ENCODE measurements at places on chromosomes 2 and 18. TPM values are rescaled to one million over a fixed set of nuclear protein-coding genes. Genes with fewer than 3 reads are reported as not detected.

ADRA2B gene
- 2.8 TPM for total RNA-seq

HES6 gene
- total RNA-seq: 20.6 TPM

COLEC12 gene
- total RNA-seq: 9.7 TPM

C2orf68 gene
- total RNA-seq: 17.6 TPM

MBP gene
- 16.2 TPM for total RNA-seq

HOXD13 gene
- not detected for total RNA-seq

APLF gene
- total RNA-seq: 4.1 TPM

ERBB4 gene
- 0.18 TPM for total RNA-seq

CRACDL gene
- 1.7 TPM for total RNA-seq

CHRNG gene
- total RNA-seq: not detected

TUBA3E gene
- not detected for total RNA-seq

DNA sequence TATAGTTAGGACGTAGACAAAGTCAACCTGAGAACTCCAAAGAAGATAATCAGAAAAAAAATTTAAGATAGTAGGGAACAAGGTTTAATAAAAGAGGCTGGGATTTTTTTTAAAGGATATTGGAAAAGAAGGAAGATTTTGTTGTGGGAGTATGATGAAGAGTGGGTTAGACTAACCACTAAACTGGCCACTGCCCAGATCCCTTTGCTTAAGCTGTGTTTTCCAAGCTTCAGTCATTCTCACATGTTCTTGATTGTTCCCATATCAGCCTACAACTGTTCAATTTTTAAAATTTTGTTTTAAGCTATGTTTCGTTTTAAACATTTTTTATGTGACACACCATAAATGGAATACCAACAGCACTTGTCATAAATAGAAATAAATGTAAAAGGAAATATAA is 284.5 kb upstream of the MMADHC start:
- no peak for DNase-seq

GRCh38 chr2:109703077-109703476 is 88.9 kb downstream of the SOWAHC start:
- DNase-seq: no peak

DNA sequence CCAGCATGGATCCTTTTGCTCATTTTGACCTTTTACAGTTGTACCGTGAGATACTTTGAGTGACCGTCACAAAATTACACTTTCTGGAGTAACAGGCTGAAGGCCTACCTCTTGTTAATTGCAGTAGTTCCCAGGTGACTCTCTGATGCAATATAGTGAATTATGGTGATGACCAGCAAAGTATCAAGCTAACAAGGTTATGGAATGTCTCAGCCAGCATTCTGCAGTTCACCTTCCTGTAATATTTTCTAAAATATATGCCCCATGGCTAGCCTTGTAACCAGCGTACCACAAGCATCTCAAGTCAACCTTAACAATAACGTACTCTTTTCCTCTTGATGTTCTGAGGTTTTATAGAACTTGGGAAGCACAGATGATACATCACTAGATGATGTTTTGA is 234.7 kb downstream of the LTBP1 start:
- no peak for DNase-seq

- no peak for DNase-seq
These were observed 27.5 kb downstream of the CFAP36 start for GRCh38 chr2:55547001-55547400.

DNA sequence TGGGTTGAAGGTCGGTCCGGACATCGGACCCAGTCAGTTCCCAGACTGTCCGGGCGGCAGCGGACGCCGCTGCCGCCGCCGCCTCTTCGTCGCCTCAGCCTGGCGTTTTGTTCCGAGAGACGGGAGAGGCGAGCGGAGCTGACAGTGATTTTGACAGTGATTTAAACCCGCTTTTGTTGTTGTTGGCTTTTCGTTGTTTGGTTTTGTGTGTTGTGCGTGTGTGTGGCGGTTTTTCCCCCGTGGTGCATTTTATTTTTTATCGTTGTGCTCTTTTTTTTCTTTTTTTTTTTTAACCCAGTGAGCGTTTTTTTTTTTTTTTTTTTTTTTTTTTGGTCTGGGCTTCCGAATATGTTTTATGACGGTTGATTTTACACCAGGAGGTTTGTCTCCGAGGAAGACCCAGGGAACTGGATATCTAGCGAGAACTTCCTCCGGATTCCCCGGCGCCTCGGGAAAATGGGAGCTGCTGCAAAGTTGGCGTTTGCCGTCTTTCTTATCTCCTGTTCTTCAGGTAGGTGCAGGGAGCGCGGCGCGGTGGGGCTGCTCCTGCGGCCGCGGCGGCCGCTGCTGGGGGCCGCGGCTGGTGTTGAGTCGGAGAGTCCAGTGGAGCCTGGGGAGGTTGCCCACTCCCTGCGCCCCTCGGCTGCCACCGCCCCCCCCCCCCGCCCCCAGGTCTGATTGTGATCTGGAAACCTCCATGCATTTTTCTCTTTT is at the start of gene ACVR2A:
TSS of gene ACVR2A (plus strand) at position 333 of the 714 bp plus-strand sequence. CDS start at position 457, 124 bp downstream.
- DNase-seq: peak; percentile 64

DNA sequence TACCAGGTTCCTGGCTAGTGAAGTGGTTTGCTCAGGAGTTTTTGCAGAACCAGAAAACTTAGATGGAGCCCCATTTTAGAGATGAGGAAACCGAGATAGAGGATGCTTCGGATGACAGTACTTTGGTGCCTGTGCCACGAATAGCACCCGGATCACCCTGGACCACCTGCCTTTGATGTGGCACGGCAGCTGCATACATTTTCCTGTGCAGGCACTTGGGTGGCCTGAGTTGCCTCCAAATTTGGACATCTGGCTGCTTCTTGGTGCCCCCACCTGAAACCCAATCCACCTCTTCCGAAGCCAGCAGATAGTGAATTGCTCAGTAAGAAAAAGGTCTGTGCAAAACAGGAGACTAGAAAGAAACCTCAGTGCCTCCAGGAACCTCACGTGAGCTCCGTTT is 140.6 kb upstream of the ID2 start:
- peak; percentile 30 for DNase-seq

GRCh38 chr2:16625759-16626158 is 39.9 kb downstream of the CYRIA start:
- DNase-seq: no peak

GRCh38 chr2:17940091-17940630 is 61.7 kb downstream of the KCNS3 start:
- no peak for DNase-seq

GRCh38 chr2:3598197-3598910 is 3.4 kb downstream of the COLEC11 start:
- DNase-seq: no peak

DNA sequence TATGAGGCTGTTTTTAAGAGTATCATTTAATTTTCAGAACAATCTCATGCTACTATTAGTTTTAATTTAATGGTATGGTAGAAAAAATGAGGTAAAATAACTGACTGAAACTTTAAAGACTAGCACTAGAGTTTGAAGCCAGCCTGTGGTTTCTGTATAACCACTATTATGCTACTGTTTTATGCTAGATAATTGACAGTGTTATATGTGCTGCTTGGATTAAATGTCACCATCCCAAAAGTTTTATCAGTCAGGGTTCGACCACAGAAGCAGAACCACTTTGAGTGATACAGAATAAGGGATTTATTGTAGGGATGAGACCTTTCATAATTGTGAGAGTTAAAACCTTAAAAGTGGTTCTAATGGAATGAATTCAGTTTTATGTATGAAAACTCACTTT is 271.6 kb downstream of the PTGR3 start:
- no peak for DNase-seq

GRCh38 chr18:13265008-13265910 is 46.7 kb downstream of the LDLRAD4 start:
- DNase-seq: no peak

DNA sequence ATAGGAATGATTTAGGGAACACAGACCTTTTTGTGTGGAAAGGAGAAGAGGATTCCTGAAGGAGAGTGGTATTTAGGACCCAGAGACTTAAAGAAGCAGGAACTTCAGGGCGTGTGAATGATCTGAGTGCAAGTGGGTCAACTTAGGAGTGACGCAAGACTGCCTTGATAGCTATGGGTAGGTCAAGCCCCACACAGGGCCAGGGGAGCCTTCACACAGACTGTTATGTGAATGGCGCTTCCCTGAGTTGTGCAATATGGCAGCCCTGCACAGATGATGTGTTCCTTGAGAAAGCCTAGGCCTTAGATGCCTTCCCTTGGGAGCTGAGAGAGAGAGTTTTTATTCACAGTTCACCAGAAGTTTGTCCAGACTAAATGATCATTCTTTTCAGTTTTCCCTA is 47.1 kb upstream of the IGFBP5 start:
- DNase-seq: peak; percentile 71

DNA sequence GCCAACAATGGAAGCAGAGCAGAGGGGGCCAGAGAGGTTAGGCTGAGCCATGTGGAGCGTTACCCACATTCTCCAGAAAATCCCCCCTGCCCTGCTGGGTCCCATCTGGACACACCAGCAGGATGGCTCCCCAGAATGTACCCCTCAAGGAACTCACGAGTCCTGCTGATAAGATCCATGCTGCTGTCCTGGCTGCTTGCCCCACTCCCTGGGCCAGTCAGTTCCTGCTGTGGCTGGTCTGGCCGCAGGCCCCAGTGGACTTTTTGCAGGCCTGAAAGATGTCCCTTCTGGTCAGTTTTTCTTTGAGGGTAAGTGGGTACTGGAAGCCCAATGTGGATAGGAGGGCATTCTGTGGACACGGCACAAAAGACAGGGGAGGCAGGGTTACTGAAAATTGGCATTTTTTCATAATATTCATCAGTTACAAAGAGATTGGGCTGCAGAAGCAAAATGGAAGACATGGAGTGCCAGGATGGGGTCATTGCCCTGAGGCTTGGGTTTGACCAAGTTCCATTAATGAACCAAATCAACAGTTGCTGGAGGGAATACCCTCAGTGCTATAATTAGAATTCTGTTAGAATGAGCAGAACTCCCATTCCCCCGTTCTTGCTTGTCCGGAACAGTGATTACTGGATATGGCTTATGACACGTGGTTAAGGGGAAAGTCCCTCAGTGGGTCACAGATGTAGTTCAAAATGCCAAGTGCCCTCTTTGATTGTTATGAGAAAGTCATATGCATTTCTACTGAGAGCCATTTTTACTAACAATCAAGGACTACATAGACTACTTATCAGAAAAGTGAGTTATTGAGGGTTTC is 38.7 kb downstream of the SLC4A5 start:
- DNase-seq: no peak

- no peak for DNase-seq
These were observed 82.7 kb downstream of the AOX1 start for GRCh38 chr2:200668478-200668877.

DNA sequence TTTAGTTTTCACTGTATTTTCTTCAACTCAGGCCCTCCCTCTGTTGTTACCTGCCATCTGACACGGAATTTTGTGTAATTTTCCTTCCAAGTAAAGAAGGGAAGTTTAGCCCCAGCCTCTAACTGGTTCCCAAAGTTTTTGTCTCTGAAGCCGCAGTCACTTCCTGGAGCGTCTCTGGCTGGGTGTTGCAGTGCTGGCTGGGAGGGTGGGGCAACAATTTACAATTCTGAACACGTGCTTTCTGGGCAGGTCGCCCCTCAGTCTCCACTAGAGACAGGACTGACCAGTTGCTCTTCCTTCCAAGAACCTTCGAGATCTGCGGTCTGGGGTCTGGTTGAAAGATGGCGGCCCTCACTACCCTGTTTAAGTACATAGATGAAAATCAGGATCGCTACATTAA is 3.5 kb downstream of the CNDP2 start:
- DNase-seq: peak; percentile 62

DNA sequence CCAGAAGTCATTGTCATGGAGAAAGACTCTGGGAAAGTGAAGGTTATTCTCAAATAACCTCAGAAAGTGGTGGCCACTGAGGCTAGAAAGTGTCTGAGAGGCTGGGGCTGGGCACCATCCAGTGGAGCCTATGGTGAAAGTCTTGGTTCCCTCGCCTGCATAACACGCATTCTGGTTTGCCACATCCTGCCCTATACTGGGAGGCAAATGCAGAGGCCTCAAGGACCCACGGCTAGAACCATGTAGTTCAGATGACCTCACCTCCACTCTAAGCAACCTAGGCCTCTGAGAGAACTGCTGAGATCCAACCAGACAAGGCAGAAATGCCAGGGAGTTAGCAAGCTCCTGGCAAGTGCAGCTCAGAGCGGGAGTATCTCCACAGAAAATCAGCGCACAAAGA is 5.1 kb downstream of the ITGB6 start:
- DNase-seq: no peak

DNA sequence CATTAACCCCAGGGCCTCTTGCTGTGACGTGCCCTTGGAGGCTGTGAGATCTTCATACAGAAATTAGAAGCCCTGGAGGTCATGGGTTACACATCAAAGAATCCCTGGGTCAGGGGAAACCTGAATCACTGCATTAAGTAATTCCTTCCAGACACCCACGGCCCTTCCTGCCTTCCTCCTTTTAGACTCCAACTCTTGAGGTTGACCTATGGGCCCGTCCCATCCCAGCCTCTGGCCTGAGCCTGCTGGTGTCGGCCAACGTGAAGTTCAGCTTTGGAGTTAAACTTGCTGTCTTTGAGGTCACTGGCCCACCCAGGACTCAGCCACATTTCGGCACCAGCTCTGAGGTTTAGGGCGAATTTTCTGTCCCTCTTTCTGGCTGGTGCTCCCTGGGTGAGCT is 198.3 kb downstream of the ACKR3 start:
- no peak for DNase-seq

GRCh38 chr18:36308711-36309435 is 11.4 kb downstream of the FHOD3 start:
- DNase-seq: no peak

- no peak for DNase-seq
These were observed 41.6 kb downstream of the TDRD15 start for GRCh38 chr2:21165350-21165749.

GRCh38 chr2:40287195-40287594 is 164.7 kb downstream of the SLC8A1 start:
- DNase-seq: no peak

GRCh38 chr18:42141439-42141838 is 186.4 kb downstream of the PIK3C3 start:
- DNase-seq: no peak

DNA sequence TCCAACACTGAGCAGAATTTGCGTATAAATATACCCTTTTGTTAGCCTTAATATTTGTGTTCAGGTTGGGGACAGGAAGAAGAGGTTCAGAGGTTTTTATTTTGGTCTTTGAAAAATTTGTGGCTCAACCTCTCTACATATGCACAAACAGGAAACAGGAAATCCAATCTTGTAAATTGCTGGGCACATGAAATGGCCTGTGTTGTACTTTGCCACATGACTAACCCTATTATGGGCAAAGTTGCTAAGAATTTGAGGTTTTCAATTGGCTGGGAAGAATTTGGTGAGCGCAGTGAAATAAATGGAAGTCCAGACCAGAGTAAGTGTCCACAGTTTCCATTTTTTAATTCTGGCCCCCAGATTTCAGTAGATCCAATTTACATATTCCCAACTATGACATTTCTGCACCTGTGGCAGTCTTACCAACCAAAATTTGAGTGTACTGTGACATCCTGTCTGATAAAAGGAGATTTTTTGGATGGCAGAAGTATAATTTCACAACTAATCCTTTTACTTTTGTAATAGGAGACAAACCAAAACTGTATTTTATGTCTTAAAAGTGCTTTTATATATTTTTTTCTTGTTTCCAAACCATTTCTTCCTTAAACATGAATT is 63.6 kb downstream of the COX7A2L start:
- DNase-seq: no peak
